Activated CD4-positive, alpha-beta T cell treated with anti-CD3 and anti-CD28 coated beads for 4 hours (primary cell): ENCODE measurements at places on chromosomes 3 and 15.

GRCh38 chr3:124859025-124859424 lies 28.1 kb downstream of the ITGB5 start:
- DNase-seq, result no peak

- DNase-seq, result no peak
Observed at GRCh38 chr3:130905551-130905950, 11.7 kb downstream of the ATP2C1 start.

DNA sequence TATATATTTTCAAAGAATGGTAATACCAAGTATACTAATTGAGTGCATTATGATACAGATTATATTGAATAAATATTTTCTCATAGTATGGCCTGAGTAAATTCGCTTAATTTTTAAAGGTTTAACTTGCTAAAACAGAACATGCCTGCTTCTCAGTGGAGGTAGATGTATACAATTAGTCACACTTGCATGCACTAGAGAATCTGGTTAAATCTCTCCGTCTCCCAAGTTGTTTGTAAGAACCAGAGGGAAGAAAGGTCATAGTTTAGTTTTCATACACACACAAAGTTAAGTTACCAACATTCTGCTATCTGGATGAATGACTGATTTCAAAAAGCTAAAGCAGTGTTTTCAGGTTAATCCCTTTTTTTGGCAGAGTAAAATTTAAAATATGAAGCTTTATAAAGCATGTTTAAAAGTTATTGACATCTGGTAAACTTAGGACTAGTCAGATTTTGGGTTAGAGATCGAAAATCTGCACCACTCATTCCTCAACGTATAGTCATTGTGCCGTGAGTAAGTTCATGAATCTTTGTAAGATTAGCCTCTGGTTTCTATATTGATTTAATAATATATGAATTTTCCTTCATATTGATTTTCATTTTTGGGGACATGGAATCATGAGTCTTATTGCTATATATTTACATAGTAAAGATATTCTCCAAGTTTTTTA lies 117.6 kb upstream of the SAMMSON start:
- DNase-seq, result no peak

DNA sequence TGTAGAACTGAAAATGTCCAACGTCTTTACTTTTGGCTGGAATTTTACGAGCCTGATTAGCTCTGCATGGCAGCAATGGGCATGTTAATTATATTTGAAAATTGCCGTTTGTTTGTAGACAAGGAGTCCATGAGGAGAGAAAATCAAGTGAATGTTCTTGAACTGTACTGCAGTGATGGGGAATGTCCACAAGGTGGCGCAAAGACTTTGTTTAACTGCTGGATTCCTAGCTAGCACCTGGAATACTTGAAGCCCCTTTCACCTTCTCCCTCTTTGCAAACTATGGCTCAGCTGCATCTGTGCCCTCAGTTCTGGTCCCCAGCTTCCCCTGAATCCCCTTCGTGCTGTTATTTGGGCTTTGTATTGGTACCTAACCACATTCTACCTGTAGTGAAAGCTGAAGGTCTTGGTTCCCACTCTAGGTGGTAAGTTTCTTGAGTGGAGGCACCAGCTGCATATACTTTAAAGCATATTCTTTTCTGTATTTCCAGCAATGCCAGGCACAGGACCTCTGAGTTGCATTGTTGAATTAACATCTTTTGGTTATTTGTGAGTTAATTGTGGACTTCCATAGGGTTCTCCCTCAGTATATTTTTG lies 25.3 kb downstream of the EXOG start:
- peak; percentile 47 for DNase-seq

- DNase-seq, result no peak
Observed at GRCh38 chr3:146532406-146532805, 12.0 kb downstream of the PLSCR1 start.

DNA sequence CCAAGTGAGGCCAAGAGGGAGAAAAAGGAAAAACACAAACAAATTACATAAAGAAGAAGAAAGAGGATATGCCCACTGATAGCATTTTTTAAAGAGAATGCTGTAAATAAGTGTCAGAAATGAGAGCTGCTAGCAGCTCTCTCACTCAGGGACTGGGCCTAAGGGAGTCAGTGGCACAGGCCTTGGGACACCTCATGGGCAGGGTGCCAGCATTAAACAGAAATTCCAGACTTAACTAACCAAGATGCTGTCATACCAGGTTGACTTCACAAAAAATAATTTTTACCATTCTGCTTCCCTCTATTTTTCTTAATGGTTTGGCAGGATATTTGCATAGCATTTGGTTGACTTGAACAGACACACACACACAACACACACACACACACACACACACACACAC lies 92.3 kb upstream of the ADAMTSL3 start:
- no peak for DNase-seq

DNA sequence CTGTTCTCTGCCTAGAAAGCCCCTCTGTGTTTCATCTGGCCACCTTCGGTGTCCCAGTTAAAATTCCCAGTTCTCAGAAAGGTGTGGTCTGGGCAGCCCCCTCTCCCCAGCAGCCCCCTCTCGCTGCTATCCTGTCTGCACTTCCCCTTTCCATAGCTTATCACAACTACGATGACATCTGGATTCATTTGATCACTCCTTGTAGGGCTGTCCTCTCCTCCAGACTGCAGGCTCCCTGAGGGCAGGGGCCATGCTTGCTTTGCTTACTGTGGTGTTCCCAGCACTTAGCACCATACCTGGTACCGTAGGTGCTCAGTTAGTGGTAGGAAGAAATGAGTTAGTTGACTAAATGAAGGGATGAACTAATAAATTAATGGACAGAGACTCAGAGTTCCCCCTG lies 26.3 kb upstream of the GOLGA6C start:
- DNase-seq, result no peak

- no peak for DNase-seq
Observed at GRCh38 chr3:27239951-27240350, 129.2 kb downstream of the NEK10 start.

DNA sequence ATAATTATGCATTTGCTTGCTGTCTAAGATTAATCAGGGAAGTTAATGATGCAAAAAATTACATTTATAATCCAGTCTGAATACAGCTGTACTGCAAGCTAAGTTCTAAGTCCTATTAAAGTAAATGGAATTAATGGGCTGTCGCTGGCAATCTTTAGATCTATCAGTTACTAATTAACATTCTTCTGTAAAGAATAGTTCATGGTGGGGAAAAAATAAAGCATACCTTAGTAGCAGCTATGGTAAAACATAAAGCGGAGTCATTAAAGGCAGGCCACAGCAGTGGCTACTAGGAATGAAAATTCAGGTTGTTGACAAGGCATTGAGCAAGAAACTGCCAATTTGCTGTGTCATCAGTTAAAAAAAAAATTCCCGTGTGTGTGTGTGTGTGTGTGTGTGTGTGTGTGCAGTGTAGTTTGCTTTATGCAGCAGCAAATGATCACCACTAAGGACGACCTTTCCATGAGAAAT lies 129.8 kb downstream of the ZNF385D start:
- DNase-seq, result no peak

GRCh38 chr3:37136067-37136466 lies 38.3 kb downstream of the LRRFIP2 start:
- DNase-seq, result no peak

DNA sequence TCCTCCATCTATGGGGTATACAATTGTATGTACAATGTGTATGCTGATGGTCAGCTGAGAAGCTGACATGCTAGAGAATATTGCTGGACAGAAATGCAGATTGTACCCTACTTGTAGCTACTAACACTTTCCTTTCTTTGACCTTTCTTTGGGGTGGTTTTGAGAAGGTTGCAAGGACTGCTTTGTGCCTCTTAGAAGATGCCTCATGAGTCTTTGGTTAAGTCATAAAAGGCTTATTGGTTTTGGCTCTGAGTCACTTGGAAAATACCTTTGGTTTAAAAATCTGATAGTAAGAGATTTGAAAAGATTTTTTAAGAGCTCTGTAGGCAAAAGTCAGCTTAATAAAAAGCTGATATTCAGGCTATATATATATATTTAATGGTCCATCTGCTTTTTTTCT lies 71.5 kb downstream of the ZMAT3 start:
- DNase-seq, result no peak

- no peak for DNase-seq
Observed at GRCh38 chr3:52330194-52330805, 14.2 kb downstream of the DNAH1 start.

GRCh38 chr3:54138937-54139547 lies 16.7 kb downstream of the CACNA2D3 start:
- DNase-seq, result no peak

- no peak for DNase-seq
Observed at GRCh38 chr3:52679199-52679538, 6.5 kb downstream of the PBRM1 start.

DNA sequence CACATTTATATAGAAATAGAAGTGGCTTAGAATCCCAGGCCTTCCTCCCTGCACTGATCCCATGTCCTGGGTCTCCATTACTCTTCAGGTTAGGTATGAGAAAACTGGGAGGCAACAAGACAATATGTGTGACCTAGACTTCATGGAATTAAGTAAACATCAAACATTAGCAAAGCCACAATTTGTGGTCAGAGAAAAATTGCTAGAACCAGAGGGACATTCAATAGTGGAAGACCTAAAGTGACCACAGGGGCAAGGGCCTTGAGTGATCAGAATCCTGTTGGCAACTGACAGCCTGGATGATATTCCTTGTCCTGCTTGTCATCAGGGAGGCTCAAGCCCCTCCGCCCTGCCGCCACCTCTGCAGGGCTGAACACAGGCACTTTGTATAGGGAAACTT lies 322.8 kb upstream of the CTNNB1 start:
- DNase-seq, result no peak

GRCh38 chr15:90261811-90262210 lies 3.7 kb upstream of the NGRN start:
- no peak for DNase-seq

GRCh38 chr3:58683466-58683865 lies 16.9 kb upstream of the FAM3D start:
- DNase-seq, result no peak

- DNase-seq, result no peak
Observed at GRCh38 chr3:61278713-61279112, 27.5 kb upstream of the FHIT start.

GRCh38 chr3:57061556-57061955 lies 1.1 kb downstream of the SPATA12 start:
- DNase-seq, result no peak

DNA sequence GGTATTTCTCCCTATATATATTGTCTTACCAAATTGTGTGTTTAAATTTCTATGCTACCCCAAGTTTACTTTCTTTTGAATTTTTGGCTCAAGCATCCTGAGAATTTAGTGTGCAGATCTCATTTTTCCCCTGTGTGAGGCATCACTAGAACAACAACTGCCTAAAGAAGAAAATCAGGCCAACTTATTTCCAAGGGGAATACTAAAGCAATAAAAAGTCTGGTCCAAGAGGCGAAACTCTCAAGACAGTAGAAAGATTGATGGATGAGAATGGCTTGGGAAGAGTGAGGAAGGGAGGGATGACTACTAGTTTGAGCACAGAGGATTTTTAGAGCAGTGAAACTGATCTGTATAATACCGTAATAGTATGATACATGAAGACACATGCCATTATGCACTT lies 86.3 kb upstream of the CFAP20DC start:
- no peak for DNase-seq
